Activated naive CD8-positive, alpha-beta T cell treated with anti-CD3 and anti-CD28 coated beads, Interleukin-2, amount 10 ng/mL, durations not matched to agents 7 days and 5 days (primary cell): ENCODE measurements at places on chromosomes 1 and 21.

DNA sequence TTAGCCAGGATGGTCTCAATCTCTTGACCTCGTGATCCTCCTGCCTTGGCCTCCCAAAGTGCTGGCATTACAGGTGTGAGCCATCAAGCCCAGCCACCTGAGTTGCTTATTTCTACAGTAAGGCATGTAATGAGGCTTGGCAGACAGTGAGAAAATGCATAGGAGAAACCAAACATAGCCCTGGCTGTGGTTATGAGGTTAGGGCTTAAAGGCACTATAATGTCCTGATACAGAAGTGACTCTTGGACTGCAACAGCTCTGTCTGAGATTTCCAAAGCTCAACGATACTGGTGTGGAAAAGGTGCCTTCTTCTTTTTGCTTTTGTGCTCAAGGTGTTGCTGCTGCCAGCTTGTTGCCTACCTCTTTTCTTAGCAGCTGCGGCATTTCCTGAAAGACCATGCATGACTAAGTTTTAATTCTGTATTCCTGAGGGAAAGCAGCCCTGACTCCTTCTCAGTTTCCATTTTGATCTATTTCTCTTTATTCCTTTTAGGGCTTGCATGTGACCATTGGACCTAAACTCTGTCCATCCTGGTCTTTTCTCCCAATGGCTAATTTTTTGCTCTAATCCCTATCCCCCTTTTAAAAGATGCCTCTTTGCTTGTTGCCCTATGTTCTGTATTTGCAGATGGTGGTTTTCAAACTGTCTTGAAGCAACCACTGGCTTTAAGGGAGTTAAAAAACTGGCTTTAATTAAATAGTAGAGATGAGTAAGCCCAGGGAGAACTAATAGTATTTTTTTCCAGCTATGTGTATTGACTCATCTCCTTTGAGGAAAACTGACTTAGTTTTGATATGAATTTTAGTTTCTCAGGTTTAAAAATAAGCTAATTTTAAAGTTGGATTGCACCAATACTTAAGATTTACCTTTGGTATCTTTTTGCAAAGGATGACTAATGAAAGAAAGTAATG, 70.3 kb downstream of the KIF1B start:
- no peak for DNase-seq

- no peak for DNase-seq
Measured at GRCh38 chr1:245611251-245611650, 456.5 kb downstream of the KIF26B start.

GRCh38 chr1:235068158-235069121, 60.2 kb downstream of the TOMM20 start:
- DNase-seq: no peak

GRCh38 chr21:45248893-45249381, 38.8 kb downstream of the POFUT2 start:
- DNase-seq: no peak

- DNase-seq: no peak
Measured at GRCh38 chr1:4463631-4464030, 190.8 kb upstream of the AJAP1 start.
